ENCODE measurements at places on chromosomes 5 and 9. TPM values are rescaled to one million over a fixed set of nuclear protein-coding genes. Genes with fewer than 3 reads are reported as not detected.

GRCh38 chr9:14221558-14221957 lies 92.4 kb downstream of the NFIB start:
- no peak for DNase-seq

GRCh38 chr9:122216798-122217418 lies 11.8 kb downstream of the LHX6 start:
- no peak for DNase-seq

DNA sequence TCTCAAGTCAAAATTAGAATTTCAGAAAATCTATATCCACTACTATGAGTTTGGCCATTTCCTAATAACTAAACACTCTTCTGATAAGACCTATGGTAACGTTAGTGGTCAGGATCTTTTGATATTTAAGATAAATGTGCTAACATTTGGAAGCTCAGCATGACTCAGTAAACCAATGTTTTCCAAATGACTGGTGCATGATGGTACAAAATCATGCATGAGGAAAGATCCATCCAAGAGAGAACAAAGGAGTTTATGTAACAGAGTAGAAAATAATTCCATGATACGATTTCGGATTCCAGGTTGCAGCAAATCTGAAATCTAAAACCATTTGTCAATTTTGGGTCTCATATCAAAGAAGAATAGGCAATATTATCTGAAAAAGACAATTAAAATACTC lies 279.2 kb downstream of the NSG2 start:
- DNase-seq: no peak

DNA sequence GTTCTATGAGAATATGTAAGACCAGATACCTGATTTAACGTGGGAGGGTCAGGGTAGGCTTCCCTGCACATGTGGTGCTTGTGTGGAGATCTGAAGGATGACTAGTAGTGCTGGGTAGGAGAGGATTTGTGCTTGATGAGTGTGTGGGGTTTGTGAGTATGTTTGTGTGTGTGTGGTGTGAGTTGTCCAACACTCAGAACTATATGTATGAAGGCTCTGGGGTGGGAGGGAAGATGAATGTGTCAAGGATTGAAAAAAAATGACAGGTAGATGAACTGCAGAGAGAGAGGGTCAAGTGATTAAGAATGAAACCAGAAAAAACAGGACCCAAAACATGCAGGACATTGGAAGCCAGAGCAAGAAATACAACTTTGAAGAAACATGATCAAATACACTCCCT lies 154.6 kb upstream of the NR3C1 start:
- DNase-seq: no peak

- no peak for DNase-seq
Measured at GRCh38 chr9:94991961-94992907, 265.7 kb downstream of the AOPEP start.

DNA sequence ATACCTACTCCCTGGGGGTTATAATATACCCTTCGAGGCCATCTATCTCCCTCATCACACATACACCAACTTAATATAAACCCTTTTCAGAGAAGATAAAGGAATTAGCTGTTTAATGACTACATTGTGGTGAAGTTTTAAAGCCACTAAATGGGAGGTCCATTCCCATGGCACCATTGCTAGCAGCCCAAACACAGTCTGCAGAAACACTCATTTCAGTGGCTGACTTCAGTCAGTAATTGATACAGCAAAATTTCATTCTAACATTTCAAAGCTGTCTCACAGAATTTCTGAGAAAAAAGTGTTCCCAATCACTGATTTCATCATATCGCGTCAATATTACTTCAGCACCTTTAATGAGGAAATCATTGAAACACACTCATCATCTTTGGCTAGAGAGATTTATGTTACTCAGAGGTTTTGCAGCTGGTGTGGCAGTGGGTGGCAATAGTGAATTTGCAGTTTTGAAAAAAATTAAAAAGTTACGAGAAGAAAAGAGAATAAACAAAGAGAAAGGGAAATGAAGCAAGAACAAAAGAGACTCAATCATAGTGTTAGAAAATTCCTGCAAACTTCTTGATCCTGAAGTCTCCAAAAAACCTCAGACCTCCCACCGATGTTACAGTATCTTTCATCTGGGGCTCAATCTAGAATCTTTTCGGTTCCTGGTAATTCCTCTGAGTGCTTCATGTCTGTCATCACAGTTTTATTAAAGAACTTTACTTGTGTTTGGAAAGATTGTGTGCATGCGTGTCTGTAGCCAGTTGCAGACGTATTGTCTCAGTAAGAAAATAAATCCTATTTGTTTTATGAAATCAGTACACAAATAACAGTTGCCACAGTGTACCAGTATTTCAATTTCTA lies 105.0 kb downstream of the ERCC6L2 start:
- no peak for DNase-seq

- no peak for DNase-seq
Measured at GRCh38 chr9:70218767-70219166, 40.0 kb upstream of the SMC5 start.

- DNase-seq: no peak
Measured at GRCh38 chr9:91795598-91796241, 154.3 kb downstream of the ROR2 start.

- no peak for DNase-seq
Measured at GRCh38 chr5:142007237-142007544, 5.6 kb downstream of the GNPDA1 start.

DNA sequence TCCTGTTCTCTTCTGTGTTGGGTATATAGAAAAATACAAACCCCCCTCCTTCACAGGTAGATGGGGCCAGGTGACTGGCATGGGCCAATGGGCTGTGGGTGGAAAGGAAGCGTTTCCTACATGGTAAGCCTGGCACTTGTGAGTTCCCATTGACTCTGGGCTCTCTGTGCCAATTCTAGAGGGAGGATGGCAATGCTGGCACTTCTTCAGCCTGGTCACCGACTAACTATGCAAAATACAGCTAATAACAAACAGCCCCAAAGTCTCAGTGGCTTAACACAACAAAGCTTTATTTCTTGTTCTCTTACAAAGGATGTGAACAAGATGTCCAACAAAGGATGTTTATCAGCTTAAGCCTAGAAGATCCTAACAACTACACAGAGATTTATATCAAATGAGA lies 258.1 kb downstream of the SYK start:
- DNase-seq: peak; percentile 4

DNA sequence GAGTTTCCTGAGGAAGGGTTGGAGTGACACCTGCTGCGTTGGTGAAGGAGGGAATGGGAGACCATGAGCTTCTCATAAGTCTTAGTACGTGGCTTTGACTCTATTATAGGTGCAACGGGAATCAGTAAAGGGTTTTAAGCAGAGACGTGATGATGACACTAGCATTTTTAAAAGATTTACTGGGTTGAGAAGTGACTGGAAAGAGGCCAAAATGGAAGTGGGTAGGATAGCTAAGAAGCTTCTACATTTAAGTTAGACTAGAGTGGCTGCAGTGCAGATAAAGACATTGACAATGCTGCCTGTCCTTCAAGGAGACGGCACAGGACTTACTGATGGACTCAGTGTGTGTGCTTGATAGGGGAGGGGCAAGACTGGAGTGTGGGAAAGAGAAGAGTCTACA lies 6.2 kb downstream of the GAPT start:
- no peak for DNase-seq

DNA sequence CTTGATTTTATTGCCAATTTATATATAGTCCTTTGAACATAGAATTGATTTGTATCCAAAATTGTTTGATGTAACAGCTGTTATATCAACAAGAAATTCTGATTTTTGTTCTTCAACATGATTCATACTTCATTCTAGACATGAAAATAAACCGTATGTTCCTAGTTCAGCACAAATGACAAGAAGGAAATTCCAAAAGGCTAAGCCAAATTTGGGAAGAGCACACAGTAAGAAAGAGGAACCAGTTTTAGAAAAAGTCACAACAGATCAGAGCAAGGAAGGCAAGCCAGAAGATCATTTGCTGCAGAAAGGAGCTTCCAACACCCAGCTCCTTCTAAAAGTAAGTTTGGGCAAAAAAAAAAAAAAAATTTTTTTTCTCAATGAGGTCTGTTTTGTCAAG lies 65.0 kb upstream of the MCCC2 start:
- DNase-seq: no peak

GRCh38 chr5:10455277-10455670 lies 13.6 kb downstream of the ROPN1L start:
- DNase-seq: no peak

DNA sequence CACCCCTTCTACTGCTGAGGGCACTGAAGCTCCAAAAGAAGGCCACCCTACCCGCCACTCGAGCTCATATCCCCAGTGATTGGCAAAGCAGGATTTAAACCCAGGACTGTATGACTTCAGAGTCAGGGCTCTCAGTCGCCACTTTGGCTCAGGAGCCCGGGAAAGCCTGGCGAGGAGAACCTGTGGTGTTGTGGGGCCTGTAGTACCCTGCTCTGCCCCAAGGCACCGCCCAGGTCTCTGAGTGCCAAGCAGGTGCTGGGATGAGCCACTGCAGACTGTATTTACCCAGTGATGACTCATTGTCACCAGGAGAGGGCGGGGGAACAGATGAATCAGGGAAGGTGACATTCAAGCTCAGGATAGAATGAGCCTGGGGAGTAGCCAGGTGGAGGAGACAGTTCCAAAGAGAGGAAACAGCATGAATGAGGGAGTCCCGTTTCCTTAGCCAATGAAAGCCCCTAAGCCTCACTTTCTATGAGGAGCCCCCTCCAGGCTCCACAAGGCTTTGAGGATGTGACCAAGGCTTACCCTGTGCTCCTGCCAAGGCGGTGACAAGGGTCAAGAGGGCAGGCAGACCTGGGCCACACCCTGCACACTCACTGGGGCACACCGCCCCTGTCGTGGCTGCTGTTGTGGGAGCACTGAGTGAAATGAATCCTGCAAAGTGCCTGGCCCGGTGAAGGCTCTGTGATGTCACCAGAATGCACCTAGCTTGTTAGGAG lies 17.8 kb upstream of the DPM2 start:
- DNase-seq: no peak

DNA sequence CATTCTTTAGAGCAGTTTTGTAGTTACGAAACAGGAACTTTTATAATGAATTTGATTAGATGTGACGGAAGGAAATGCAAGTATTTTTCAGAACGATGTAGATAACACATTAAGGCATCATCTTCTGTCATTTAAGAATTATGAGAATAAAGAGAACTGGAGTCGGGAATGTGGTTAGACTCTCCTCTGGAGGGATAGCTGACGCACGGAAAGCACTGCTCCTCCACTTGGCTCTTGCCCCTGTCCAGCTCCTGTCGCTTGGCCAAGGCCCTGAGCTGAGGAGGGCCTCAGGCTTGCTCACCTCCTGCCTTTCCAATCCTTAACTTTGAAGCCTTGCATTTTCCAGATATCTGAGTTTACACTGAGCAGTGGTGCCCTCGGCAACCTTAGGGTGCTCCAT lies 60.5 kb downstream of the MAP1B start:
- no peak for DNase-seq

- no peak for DNase-seq
Measured at GRCh38 chr9:124688238-124688904, 82.7 kb downstream of the NR6A1 start.

DNA sequence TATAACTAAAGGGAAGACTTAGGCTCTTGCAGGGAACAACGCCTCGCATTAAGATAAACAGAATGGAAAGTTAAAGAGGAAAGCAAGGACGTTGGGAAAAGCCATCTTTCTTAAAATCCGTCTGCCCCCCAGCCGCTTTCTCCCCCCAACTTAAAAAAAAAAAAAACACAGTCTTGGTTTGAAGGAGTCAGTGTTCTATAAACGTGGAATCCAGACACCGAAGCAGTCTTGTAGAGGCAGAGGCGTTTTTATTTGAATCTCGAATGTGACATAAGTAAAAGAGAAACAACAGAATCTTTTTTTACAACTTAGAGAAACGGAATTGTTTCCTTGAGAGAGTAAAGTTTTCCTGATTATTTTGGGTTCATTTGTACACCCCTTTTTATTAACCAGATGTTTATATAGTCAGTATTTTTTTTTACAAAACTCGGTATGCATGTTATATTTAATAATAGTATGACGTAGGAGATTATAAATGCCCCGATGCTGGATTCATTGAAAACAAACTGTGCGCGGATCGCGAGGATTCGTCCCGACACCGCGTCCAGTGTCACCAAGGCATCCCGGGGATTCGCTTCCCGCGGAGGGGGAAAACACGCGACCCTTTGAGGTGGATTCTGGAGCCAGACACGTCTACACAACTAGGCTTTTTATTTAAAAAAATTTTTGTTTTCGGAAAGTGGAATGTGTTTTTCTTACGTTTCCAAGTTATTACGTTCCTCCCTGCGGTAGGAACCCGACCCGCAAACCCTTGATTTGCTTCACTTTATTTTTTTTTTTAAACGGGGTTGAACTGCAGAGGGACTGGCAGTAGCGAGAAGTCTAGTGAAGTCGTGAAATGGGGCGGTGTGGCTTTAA lies 6.7 kb downstream of the PTCH1 start:
- DNase-seq: no peak

- no peak for DNase-seq
Measured at GRCh38 chr5:125214080-125214479, 467.6 kb upstream of the ZNF608 start.

- no peak for DNase-seq
Measured at GRCh38 chr5:89034588-89034987, 151.6 kb upstream of the MEF2C start.

Gene TAL2
- total RNA-seq: not detected

Gene FBXL7
- total RNA-seq: 3.8 TPM

Gene PDE6A
- not detected for total RNA-seq

Gene CDO1
- 27.9 TPM for total RNA-seq

Gene IFNA13
- not detected for total RNA-seq

Gene PAX5
- not detected for total RNA-seq

Gene SHISAL2B
- 0.63 TPM for total RNA-seq

Gene ZBTB5
- total RNA-seq: 25.9 TPM

Gene NUTM2G
- total RNA-seq: not detected
